Hypothalamus (tissue), 51 donors: ENCODE measurements at places on chromosomes 11 and 22.

DNA sequence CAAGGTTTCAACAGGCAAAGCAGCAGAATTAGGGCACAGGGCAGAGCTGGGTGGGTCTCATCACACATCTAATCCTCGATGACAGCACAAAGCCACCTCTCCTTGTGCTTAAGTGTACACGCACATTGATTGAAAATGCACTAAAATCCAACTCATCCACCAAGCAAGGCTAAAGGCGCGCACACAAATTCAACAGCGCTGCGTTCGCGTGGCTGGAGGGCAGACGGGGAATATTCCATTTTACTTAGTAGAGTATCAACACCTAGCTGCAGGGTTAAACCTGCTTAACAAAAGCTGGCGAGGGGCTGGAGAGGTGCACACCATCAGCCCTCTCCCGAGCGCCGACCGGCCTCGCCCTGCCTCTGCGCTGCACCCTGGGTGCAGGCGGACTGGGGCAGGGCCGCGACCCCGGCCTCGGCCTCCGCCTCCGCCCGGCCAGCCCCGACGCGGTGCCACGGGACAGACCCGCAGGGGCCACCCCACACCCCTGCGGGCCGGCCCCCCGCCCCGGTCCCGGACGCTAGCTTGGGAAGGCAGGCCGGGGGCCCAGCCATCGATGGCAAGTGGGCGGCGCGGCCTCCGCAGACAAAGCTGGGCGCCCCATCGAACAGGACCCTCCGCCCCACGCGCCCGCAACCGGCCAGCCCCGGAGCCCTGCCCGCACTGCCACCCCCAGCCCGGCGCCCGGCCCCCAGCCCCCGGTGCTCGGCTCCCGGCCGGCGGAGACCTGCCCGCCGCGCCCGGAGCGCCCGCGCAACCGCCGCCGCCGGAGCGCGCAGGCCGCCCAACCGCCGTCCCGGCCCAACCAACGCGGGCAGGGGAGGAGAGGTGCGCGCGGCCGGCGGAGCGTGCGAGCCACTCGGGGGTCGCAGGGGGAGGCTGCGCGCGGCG lies 929 bp downstream of the PRDM10 start:
- DNase-seq, result peak; percentile 69

GRCh38 chr11:70643642-70644041 lies 245.3 kb downstream of the CTTN start:
- no peak for DNase-seq

DNA sequence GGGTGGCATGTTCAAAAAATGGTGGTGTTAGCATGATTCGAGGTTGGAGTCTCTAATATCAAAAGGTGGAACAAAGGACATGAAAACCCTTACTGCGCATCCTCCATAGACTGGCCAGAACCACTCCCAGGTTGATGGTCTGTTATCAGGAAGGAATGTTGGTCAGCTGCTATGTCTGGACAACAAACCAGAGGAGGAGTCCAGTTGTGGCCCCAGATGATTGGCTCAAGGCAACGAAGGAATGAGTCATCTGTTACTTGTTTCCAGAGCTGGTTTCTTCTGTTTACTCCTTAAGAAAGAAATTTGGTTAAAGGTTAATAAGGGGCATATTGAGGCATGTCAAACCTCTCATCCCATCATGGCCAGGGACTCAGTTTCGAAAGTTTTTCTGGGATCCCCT lies 56.8 kb upstream of the GRIA4 start:
- no peak for DNase-seq

- DNase-seq, result peak; percentile 87
Observed at GRCh38 chr11:66856496-66857233, at the start of gene LRFN4. LRFN4 (plus strand) TSS chr11:66857064; CDS start chr11:66857745, 681 bp downstream.

GRCh38 chr11:24738972-24739371 lies 242.1 kb downstream of the LUZP2 start:
- no peak for DNase-seq
